Activated CD4-positive, alpha-beta T cell treated with anti-CD3 and anti-CD28 coated beads for 1 hour (primary cell): ENCODE measurements at places on chromosomes 11 and 22.

DNA sequence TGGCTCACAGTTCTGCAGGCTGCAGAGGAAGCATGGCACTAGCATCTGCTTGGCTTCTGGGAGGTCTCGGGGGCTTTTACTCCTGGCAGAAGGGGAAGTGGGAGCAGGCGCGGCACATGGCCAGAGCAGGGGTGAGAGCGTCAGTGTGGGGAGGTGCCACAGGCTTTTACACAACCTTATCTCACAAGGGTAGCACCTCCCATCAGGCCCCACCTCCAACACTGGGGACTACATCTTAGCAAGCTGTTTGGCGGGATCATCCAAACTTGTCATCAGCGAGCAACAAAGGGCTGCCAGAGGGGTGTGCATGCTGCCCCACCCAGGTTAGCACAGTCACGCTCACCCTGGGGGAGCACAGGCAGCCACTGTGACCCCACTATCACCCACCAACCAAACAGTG is 18.9 kb upstream of the YPEL1 start:
- no peak for DNase-seq

DNA sequence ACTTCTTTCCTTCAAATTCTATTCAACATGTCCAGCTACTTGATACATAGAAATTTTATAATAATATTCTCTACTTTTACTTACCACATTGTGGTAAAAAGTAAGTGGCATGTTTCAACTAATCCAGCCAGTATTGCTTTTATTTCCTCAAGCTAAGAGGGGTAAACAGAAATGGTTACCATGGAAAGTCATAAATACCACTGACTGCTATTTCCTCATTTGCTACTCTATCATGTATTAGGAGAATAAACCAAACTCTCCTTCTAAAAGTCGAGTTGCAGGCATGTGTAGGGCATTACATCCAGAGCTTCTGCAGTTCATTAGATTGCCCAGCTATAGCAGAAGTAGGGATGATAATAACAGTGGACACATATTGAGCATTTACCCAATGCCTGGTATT is 208.4 kb downstream of the MAML2 start:
- no peak for DNase-seq

GRCh38 chr22:30884211-30885000 is 84.2 kb downstream of the MORC2 start:
- DNase-seq = no peak

DNA sequence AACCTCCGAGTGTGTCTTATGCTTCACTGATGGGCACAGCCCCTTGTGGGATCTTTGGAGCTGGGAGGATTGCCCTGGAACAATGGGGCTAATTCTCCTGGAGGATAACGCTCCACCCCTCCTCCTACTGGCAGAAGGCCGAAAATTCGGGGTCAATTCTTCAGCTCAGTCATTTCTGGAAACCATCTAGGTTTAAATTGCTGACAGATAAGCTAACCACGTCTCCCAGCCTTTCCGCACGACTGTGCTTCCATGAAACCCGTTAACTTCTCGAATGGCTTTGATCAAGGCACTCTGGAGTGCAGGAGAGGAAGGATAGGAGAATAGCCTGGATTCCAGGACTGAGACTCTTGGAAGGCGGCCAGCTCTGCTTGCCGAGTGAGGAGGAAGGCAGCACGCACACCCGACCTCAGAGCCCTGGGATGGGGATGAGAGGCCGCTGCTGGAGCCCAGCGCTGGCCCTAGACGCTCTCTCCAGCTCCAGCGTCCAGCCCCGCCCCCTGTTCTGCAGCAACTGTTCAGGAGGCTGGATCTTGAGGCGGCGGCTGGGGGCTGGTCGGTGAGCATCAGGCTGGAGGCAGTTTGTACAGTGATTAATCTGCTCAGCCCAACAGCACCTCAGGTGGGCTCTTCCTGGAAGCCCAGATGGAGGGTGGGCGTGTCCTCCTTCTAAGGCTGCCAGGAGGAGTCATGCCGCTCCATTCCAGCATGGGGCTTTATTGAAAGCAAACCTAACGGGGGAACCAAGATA is 176.7 kb upstream of the NCAM1 start:
- no peak for DNase-seq

GRCh38 chr11:97751405-97751804 is 1269.3 kb upstream of the CNTN5 start:
- no peak for DNase-seq

DNA sequence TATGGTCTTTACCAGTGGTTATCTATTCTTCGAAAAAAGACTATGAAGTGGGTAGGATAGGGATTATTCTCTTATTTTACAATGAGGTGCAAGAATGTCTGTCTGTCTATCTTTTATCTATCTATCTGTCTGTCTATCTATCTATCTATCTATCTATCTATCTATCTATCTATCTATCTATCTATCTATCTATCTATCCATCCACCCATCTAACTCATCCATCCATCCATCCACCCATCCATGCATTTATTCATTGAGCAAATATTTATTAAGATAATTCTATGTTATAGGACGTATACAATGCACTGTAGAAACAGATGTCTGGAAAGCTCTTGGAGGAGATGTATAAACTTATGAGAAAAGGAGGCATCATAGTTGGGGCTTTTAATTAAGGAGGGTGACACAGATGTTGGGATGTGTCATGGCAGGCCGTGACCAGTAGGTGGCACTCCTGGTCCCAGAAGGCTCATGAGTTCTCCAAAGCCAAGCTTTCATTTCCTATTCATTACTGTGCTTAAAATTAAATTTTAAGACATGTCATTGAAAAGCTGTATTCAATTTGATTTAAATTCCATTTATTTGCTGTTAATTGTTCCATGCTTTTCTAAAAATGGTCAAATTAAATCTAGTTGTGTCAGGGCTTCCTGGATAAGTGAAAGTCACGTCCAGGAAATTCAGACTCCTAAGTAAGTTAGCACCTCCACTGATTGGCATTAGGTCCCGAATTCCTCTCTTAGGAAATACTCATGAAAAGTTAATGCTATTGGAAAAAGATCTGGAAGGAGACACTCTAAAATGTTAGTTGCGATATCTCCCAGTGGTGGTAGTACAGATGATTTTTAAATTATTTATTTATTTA is 19.0 kb upstream of the E2F8 start:
- DNase-seq = peak; percentile 37
